ENCODE measurements at places on chromosomes 12 and 14.

GRCh38 chr14:50823051-50823761 is 7.8 kb downstream of the NIN start:
- DNase-seq, result no peak

DNA sequence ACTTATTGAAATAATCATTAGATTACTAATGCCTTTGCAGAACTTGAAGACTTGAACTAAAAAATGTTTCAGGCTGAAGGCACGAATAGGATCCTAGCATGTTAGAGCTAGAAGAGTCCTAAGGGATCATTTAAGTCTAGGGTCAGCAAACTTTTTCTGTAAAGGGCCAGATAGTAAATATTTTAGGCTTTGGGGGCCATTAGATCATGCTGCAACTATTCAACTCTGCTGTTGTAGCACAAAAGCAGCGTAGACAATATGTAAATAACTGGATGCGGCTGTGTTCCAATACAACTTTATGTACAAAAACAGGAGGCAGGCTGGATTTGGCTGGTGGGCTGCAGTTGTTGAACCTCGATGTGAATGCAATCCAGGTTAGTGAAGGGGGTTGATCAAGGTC is 221.7 kb downstream of the ATP23 start:
- DNase-seq, result no peak

DNA sequence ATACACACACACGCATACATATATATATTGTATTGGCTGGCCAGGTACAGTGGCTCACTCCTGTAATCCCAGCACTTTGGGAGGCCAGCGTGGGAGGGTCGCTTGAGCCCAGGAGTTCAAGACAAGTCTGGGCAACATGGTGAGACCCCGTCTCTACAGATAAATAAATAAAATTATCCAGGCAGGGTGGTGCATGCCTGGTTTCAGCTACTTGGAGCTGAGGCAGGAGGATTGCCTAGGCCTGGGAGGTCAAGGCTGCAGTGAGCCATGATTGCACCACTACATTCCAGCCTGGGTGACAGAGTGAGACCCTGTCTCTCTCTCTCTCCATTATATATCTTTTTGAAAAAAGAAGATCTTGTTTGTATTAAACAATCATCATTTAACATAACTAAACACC is 4.6 kb upstream of the SYNE3 start:
- DNase-seq, result no peak

GRCh38 chr12:32558903-32559302 is 120.2 kb upstream of the DNM1L start:
- peak; percentile 74 for DNase-seq

DNA sequence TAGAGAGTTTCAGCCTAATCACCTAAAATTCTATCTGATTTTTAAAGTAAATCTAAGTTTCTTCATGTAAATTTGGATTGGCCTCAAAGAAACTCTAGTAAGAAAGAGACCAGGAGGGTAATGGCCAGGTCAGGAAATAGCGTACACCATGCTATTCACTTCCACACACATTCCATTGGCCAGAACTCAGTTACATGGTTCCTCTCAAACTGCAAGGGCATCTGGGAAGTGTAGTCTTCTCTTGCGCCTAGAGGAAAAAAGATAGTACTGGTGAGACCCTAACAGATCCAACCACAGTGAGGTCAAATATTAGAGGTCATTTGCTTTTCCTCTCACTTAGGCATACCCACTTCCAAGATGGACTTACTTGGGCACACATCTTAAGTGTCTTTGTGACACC is 39.1 kb downstream of the MBIP start:
- DNase-seq, result no peak

GRCh38 chr12:121441555-121441954 is 41.6 kb downstream of the RNF34 start:
- DNase-seq, result no peak

GRCh38 chr12:51205350-51205749 is 12.5 kb downstream of the POU6F1 start:
- no peak for DNase-seq

DNA sequence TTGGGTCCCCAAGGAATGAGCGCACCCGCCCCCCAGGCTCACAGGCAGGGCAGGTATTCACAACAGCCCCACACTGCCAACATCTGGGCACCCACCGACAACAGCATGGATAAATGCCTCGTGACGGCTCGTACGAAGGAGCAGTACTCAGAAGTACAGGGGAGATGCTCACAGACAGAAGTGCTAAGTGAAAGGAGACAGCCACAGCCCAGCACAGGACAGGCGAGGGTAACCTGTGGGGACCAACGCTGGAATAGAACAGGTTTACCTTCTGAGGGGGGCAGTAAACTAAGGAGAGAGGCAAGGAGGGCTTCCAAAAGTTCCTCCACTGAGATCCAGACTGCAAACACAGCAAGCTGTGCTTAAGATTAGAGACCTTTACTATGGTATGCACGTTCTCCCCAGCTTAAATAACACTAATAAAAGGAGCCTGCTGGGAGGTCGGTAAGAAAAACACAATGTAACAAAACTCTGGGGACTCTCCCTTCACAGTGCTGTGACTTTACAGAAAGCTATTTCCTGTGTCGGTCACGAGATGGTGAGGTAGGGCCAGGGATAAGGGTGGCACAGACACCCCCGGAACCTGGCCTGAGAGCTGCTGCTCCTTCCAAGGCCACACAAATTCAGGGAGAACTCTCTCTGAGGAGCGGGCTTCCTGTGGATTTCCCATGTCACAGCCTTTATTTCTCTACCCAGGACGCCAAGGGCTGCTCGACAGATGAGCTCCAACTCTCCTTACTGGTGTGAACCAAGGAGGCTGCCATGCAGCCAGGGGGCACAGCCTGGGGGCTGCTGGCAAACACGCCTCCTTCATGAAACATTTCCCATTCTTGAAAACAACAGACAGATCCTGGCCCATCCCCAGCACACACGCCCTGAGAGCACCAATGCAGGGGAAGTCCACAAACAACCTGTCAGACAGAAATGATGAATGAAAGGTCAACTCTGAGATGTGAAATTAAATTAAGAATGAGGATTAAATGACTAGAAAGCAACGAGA is 26.3 kb downstream of the SLC15A4 start:
- peak; percentile 55 for DNase-seq

DNA sequence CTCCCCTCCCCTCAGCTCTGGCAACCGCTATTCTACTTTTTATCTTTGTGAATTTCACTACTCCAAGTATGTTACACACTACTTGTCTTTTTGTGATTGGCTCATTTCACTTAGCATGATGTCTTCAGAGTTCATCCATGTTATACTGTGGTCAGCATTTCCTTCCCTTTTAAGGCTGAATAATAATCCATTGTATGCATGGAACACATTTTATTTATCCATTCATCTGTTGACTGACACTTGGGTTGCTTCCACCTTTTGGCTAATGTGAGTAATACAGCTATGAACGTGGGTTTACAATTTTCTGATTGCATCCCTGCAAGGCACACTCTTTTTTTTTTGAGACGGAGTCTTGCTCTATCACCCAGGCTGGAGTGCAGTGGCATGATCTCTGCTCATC is 53.0 kb upstream of the FUT8 start:
- peak; percentile 76 for DNase-seq

DNA sequence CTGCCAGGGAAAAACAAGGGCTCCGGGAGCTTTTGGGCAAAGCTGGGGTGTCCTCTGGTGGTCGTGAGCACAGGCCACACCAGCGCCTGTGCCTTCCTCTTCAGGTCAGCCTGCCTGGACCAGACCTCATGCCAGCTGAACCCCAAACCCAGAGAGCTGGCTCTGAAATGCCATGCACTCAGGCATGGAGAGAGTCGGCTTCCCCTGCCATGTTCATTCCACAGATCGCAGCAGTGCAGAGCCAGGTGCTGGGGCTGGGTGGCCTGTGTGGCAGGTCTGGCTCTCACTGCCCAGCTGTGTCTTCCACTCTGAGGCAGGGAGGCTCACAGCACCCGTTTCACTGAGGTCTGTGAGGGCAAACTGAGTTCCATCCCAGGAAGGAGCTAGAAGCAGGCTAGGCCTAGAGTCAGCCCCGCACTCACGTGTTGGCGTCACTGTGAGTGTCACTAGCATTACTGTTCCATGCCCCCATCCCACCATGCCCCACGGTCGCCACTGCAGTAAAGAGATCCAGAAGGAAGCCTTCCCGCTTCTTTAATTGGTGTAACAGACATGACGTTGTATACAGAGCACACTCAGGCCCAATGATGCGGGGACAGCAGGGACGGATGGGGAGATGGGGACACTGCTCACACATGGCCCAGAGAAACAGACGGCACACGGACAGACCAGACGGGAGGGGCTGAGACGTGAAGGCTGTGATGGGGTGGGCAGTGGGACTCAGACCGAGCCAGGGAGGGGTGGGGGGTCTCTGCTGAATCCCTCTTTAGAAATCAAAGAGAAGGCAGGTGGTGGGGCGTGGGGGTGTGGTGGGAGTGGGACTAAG is 2.7 kb downstream of the ARL6IP4 start:
- no peak for DNase-seq

DNA sequence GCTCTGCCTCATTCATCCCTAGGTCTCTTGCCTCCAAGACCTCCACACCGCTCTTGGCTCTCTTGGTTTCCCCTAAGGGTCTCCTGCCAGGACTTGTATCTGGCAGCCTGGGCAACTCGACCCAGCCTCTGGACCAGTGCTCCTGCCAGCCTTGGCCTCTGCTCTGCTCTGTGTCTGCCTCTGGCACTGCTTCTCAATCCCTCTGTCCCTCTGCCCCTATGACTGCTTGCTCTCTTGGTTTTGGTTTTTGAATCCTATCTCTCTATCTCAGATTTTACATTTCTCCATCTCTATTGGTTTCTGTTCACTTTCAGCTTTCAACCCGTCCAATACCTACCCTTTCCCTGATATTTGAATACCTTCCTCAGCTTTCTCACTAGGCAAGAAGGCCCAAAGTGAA is 6.3 kb downstream of the ITGA5 start:
- no peak for DNase-seq

GRCh38 chr12:124435806-124436345 is 131.5 kb downstream of the NCOR2 start:
- no peak for DNase-seq

All from iris pigment epithelial cell (primary cell).